ENCODE measurements at places on chromosomes 16 and 17.

DNA sequence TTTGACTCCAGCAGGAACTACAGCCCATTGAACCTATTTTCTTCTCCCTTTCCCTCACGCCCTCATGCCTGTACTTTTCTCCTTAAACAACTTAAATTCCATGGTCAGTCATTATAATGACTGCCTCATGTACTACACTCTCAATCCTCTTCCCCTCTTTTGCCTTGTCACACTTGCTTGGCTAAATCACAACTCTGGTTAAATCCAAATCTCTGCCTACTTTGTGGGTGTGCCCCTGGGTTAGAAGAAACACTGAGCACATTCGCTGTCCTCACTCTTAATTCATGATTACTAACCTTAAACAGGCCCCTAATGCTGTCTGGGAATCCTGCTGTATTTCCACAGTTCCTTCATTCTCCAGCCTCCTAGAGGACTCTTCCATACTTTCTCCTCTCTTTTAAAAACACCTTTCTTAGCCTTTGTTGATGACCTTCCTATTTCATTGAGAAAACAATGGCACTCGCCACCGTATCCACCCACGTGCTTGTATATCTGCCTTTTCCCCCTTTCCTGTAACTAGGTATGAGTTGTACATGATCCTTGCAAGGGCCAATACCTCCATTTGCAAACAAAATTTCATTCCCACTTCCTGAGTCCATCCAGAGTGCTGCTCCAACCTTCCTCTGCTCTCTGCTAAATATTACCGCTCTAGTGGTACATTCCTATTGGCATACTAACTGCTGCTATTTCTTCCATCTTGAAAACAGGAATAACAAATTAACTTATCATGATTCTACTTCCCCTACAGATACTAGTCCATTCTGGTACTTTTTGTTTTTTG, 28.9 kb downstream of the ZNRF1 start:
- no peak for DNase-seq

- DNase-seq, result no peak
These were observed 270.9 kb upstream of the FOXF1 start for GRCh38 chr16:86239381-86239780.

- no peak for DNase-seq
These were observed 25.7 kb downstream of the PSMD7 start for GRCh38 chr16:74322301-74322710.

- DNase-seq, result no peak
These were observed 17.1 kb upstream of the PRKAR1A start for GRCh38 chr17:68495081-68495480.

- no peak for DNase-seq
These were observed 847 bp upstream of the PSMC3IP start for GRCh38 chr17:42578282-42578869.

DNA sequence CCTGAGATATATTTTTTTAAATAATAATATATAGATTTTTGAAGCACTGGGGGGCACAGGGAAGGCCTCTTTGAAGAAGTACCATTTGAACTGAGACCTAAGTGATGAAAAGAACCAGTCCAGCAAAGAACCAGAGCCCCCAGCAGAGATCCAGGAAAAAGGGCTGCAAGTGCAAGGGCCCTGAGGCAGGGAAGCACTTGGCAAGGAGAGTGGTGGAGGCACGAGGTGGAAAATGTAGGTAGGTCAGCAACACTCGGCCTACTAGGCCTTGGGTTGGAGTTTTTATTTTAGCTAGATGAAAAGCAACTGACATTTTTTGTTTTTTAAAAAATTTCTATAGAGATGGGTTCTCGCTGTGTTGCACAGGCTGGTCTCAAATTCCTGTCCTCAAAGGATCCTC, 1.6 kb upstream of the CD19 start:
- DNase-seq, result no peak

DNA sequence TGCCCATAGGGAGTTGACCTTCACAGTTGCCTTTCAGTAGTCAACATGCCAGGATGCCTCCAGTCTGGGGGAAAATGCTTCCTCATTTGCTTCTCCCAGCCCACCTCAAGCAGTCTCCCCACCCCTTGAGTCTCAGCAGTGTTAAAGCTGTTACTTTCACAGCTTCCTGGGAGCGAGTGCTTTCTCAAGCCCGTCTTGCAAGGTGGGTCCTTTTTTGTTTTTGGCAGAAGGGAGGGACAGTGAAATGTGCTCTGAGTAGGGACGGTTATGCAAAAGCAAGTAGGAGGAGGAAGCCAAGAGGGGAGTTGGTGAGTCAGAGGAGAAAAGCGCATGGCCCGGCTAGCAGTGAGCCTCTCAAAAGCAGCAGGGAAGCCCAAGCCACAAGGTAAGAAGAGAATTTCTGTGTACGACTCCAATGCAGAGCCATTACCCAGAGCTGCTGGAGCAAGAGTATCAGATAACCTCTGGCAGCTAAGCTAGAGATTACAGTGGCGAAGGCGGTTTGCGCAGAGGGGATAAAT, at the start of gene CHST4:
CHST4 (plus strand) TSS at position 316 of the 521 bp plus-strand sequence. CDS start 10,252 bp downstream, outside the sequence.
- peak; percentile 20 for DNase-seq

DNA sequence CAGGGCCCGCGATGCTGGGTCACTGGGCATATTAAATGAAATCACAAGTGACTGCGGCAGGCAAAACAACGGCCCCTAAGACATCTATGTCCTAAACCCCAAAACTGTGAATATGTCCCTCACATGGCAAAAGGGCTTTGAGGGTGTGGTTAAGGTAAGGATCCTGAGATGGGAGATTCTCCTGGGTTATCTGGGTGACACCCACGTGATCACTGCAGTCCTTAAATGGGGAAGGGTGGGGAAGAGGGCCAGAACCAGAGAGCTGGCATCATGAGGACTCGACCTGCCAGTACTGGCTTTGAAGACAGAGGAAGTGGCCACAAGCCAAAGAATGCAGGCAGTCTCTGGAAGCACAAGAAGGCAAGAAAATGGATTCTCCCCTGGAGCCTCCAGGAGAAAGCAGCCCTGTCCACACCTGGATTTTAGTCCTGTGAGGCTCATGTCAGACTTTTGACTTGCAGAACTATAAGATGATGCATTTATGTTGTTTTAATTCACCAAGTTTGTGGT, 12.5 kb downstream of the COTL1 start:
- DNase-seq, result no peak

- no peak for DNase-seq
These were observed 391.2 kb downstream of the CA10 start for GRCh38 chr17:51767287-51767686.

- DNase-seq, result no peak
These were observed 13.2 kb downstream of the FCSK start for GRCh38 chr16:70467608-70468007.

- DNase-seq, result no peak
These were observed 70.7 kb downstream of the CMIP start for GRCh38 chr16:81515281-81515680.

- no peak for DNase-seq
These were observed 32.8 kb upstream of the MARCHF10 start for GRCh38 chr17:62840871-62841270.

- DNase-seq, result no peak
These were observed 1.7 kb upstream of the ANKRD13B start for GRCh38 chr17:29591146-29591736.

- DNase-seq, result no peak
These were observed 155.2 kb upstream of the PIRT start for GRCh38 chr17:10993126-10993525.

DNA sequence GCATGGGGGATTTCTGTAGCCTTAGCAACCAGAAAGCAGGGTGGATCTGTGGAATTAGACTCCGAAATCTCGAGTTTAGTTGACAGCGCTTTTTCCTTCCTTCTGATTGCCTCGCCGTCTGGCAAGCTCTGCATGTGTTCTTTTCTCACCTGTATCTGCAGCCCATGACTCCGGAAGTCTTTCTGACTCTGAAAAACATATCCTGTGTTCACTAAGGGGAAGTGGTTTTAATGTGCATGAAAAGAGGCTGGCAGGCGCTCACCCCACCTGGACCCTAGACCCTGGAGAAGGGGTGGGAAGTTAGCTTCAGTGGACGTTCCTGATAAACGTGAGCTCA, 158.5 kb downstream of the RPTOR start:
- DNase-seq, result no peak

DNA sequence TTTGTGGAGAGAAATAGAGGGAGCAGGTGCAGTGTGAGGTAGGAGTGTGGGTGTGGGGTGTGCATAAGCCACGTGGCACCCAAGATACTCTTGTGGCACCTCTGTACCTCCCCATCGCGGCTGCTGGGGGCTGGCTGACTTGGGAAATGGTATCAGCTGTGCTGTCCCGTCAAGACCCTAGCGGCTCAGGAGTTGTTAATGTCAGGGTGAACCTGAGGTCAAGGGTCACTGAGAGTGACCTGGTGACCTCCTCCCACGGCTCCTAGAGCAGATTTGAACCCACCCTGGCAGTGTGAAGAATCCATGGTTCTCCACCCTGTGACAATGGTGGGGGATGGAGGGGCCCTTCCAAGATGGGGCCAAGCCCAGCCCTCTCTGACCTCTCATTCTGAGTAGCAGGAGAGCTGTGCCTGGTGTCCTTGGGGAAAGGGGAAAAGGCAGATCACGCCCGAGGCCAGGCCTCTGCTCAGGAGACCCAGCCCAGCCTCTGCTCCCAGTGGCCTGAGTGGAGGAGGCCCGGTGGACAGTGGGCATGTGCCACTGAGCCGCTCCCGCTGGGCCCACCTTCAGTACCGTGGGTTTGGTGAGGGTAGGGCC, 3.0 kb upstream of the WFIKKN2 start:
- no peak for DNase-seq

DNA sequence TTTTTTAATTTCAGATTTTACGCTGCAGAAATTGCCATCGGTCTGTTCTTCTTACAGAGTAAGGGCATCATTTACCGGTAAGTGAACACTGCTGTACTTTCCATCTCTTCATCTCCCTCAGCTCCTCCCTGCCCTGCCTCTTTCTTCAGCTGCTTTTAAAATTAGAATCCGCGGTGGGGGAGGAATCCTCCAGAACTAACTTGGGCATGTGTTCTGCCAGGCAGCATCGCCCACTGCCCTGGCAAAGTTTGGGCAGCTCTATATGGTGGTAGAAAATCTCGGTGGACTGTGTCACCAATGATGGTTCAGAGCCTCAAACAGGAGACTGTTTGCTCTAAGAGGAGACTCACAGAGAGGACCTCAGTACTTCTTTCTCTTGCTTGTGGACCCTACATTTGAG, 81.6 kb upstream of the CACNG3 start:
- DNase-seq, result no peak

GRCh38 chr16:83953796-83954576, 946 bp downstream of the OSGIN1 start:
- DNase-seq, result peak; percentile 1

DNA sequence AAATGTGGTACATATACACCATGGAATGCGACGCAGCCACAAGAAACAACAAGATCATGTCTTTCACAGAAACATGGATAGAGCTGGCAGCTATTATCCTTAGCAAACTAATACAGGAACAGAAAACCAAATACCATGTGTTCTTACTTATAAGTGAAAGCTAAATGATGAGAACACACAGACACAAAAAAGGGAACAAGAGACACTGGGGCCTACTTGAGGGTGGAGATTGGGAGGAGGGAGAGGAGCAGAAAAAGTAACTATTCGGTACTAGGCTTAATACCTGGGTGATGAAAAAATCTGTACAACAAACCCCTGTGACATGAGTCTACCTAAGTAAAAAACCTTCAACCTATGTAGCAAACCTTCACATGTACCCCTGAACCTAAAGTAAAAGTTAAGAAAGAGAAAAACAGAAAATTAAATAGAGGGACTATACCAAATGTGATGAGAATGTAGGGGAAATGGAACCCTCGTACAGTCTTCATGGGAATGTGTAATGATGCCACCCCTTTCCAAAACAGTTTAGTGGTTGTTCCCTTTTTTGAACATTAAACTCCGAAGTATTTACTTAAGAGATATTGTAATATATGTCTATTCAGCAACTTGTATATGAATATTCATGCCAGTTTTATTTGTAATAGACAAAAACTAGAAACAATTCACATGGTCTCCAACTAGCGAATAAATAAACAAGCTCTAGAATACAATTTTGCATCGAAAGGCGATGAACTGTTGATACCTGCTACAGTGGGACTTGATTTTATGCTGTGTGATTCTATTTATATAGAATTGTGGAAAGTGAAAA, 33.9 kb downstream of the AHSP start:
- DNase-seq, result no peak

GRCh38 chr16:76278086-76278485, 885 bp downstream of the CNTNAP4 start:
- no peak for DNase-seq

GRCh38 chr16:19436540-19436939, 18.9 kb downstream of the TMC5 start:
- no peak for DNase-seq

DNA sequence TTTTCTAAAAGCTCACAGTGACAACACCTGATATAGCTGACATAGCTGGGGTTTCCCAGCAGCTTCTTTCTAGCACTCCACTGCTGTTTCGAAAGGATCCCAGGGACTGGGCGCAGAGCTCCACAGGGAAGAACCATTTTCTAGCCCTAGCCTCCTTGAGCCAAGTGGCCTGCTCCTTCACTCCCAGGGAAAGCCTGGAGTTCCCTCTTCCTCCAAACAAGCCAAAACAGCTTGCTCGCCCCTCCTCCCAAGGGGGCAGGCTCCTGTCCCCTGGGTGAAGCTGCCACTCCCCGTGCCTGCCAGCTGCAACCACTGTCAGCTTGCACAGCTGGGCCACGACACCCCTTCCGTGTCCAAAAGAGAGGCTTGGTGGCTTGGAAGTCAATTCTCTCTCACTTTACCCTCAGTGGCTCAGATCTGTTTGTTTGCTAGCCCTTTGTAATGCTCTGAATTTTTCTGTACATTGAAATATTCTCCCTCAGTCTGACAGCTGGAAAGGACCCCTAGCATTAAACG, 59.8 kb downstream of the CYTH1 start:
- DNase-seq, result no peak

- DNase-seq, result no peak
These were observed 841 bp upstream of the NDRG4 start for GRCh38 chr16:58499092-58499511.

DNA sequence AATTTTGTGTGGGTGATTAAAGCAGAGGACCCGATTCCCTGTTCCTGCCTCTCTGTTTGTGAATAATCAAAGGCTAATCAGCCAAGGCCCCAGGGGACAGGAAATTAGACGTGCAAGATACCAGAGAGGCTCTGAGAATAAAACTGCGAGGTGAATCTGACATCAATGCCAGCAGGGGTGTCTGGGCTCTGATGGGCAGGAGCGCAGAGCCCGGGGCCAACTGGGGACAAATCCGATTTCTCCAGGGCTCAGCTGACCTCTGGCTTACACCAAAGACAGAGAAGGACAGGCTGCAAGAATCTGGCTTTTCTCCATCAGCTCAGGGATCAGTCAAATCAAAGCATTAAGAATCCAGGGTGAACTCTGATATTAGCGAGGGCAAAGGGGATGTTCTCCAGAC, 174.3 kb downstream of the XYLT1 start:
- DNase-seq, result no peak

DNA sequence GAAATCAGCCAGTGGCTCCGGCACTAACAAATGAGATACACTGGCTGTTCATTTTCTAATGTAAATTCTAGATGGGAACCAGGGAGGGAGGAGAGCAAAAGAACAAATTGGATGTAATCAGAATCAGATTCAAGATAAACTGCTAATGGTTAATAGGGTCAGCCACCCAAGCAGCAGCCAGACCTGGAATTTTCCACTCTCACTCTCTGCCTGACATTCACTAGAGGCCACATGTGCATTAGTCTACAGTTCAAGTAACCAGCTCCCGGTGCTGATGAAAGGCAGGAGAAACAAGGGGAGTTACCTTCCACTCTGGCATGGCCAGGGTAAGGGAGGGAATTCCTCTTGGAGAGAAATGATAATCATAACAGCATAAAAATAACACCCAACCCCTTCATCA, 597.7 kb downstream of the TOX3 start:
- no peak for DNase-seq

GRCh38 chr17:16491703-16492612, at the start of gene LRRC75A:
Gene LRRC75A (minus strand): TSS chr17:16492193. CDS start chr17:16491990, 203 bp downstream.
- no peak for DNase-seq
